ENCODE measurements at places on chromosomes 12 and 14.

GRCh38 chr14:81529391-81529790 lies 4.3 kb downstream of the SEL1L start:
- no peak for DNase-seq

GRCh38 chr12:124392667-124393413 lies 97.9 kb downstream of the RFLNA start:
- no peak for DNase-seq

GRCh38 chr14:71212093-71212492 lies 304.8 kb downstream of the PCNX1 start:
- no peak for DNase-seq

DNA sequence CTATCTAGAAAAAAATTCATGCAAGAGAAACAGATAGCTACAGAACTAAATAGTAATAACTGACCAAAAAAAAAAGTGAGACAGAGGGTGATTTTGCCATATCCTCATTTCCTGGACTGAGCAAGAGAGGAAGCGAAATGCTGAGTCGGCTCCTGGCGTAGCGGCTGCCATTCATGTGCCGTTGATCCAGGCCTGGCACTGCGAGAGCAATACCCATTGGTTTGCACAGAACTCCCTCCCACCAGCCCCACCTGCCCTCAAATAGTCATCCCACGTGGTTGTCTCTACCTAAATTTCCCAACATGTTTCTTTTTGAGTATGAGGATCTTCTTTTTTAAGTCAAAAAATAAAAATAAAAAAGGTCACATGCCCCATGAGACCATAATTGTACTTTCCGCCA lies 9.4 kb upstream of the WNT5B start:
- no peak for DNase-seq

GRCh38 chr12:19397534-19397933 lies 41.8 kb upstream of the AEBP2 start:
- no peak for DNase-seq

DNA sequence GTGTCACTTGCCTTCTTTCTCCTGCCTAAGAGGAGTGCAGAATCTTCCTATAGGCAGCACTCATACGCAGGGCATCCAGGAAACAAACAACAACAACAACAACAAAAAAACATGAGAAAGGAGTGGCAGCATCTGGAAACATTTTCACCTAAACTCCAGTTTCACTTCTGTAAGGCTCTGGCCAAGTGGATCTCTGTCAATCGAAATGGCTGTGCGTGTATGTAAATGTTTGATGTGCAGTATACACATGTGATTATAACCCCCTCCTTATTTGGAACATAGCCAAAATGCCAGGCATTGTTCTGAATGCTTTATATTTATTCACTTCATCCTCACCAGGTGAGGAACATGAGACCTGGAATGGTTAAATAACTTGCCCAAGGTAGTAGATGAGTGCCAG lies 76.8 kb downstream of the COX16 start:
- no peak for DNase-seq

GRCh38 chr14:89294872-89295271 lies 122.2 kb downstream of the FOXN3 start:
- no peak for DNase-seq

- DNase-seq: no peak
These were observed 71.8 kb downstream of the DNAI7 start for GRCh38 chr12:25123126-25123525.

DNA sequence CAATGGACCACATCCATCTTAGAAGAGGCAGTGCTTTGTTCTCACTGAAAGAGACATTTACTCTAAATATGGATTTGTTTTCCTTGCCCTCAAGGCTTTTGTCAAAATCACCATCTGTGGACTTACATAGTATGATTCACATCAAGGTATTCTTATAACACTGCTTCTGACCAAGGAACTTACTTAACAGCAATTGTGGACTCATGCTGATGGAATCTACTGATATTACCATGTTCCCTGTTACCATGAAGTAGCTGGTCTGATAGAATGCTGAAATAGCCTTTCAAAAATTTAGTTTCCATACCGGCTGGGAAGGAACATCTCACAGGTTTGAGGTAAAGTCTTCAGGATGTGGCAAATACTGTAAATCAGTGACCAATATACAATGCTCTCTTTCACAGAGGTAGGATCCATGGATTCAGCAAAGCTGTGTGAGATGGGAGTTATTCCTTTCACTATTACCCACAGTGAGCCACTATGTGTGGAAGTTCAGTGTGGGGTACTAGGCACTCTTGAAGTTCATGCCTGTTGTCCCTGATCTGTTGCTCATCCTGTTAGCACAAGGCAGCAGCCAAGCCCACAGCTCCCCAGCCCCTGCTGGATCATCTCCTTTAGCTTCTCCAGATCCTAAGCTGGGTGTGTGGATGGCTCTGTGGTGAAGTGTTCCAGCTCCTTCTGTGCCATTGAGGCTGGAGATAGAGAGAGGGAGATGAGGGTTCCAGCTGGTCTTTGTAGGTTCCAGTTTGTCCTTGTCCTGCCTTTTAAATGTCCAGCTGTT lies 126.4 kb downstream of the ATP23 start:
- no peak for DNase-seq

- DNase-seq: no peak
These were observed 300.9 kb upstream of the STXBP6 start for GRCh38 chr14:25350802-25351201.

DNA sequence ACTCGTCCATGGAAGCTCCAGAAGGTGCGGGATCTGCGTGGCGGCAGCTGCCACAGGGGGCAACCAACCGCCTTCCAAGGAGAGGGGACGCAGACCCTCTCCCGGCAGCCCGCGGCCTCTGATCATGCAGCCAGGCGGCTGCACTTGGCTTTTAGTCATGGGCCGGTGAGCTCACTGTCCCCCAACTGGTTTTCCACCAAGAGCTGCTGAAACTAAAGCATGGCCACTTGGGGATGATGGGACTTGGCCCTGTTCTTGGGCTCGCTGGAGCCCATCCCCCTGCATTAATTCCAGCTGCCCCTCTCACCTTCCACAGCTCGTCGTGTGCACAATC lies 39.1 kb downstream of the CCDC85C start:
- no peak for DNase-seq

DNA sequence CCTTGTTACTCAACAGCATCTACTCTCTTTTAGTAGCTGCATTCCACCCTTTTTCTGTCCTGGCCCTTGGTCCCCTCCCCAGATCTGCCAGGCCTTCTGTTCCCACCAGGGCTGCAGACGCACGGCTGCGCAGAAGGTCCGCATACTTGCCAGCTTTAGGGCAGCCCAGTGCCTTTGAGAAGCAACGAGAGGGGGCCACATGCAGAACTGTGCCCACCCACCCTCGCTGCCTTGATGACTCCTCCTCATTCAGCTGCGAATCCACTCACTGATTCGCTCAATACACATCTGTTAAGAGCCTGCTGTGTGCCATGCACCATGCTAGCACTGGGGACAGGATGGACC lies 39.2 kb downstream of the PRIMA1 start:
- DNase-seq: no peak

DNA sequence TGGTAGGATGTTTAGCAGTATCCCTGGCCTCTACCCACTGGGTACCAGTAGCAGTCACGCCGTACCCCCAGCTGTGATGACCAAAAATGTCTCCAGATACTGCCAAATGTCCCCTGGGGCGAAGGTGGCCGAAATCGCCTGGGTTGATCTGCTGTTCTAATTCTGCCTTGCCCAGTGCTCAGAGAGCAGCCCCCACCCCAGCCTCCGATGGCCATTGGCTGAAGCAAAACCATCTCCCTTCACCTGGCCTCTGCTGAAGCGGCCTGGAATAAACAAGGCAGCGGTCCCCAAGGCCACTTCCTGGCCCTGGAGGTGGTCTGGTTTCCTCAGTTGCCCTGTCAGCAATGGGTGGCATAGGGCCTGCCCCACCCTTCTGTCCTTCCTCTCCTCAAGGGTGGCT lies 298.4 kb downstream of the CACNA1C start:
- DNase-seq: no peak

DNA sequence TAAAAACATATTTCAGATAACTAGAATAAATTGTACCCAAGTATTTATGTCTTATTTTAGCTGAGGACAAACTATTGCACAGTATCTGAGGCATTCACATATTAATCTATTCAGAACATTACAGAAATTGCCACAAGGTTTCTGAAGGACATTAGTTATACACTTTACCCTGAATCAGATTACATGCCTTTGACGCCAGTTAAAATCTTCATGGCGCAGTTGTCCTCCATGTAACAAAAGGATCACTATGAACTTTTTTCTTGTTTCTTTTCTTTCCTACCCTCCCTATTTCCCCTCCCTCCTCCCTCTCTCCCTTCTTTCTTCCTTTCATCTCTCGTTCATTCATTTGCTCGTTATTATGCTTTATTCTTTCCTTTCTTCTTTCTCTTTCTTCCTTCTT lies 176.6 kb upstream of the KITLG start:
- no peak for DNase-seq

- DNase-seq: no peak
These were observed 22.5 kb upstream of the SLC6A12 start for GRCh38 chr12:236445-236844.

- DNase-seq: no peak
These were observed 1119.2 kb upstream of the TMEM132C start for GRCh38 chr12:127147724-127148123.

DNA sequence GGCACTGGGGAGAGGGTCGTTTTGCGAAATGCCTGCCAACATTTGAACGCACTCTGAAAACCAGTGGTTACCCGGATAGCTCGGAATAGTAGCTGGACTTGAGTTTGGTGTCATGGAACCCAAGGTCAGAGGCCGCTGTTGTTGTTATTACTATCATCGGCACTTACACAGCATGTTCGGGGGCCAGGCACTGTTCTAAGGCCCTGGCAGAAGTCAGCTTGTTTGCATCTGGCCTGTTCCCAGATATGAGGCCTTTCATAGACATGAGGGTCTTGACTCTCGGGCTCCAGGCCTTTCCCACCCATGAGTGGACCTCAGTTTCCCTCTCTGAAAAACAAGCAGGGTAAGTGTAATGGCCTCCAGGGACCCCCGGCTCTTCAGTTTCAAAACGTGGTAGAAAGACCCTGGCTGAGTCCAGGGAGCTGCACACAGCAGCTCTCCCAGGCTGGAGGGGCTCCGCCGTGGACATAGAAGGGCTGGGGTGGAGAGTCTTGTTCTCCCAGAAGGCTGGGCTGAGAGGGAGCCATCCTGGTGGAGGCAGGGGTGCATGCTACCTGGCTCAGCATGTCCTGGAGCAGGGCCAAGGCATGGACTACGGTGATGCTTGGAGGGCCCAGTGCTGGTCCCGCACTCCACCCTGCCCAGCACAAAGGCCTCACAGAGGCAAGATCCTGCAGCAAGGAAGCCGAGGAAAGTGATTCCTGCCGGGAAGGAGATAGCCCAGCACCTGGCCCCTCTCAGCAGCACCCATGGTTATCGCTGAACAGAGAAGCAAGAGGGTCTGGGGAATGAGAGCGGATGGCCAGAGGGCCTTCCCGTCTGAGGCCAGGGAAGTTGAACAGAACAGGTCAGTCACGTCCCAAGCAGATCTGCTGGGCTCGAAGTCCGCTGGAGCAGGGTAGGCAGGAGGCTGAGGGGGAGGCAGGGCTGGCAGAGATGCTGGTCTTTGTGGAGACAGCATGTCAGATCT lies 63.5 kb upstream of the C14orf180 start:
- DNase-seq: no peak

DNA sequence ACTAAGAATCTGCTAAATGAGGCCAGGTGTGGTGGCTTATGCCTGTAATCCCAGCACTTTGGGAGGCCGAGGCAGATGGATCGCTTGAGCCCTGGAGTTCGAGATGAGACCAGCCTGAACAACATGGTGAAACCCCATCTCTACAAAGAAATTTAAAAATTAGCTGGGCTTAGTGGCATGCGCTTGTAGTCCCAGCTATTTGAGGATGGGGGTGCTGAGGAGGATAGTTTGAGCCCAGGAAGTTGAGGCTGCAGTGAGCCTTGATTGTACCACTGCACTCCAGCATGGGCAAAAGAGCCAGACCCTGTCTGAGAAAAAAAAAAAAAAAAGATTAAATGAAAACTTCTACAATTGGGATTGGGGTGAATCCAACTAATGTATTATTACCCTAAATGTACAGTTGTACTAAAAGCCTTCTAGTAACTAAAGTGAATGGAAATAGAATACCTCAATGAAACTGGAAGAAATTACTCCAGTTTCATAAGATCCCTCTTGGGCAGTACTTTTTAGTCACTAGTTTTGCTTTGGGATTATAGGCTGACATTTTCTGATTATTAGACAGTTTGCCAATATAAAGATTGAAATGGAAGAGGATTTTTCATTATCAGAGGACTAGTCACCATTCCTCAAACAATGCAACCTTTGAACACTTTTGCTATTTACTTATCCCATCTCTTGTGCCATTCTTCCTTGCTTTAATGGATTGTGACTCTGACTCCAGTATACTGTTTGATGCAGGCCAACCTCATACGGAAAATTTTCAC lies 14.3 kb downstream of the COCH start:
- no peak for DNase-seq

Measured in T follicular helper cell (primary cell).